Right renal cortex interstitium (tissue), 3 donors: ENCODE measurements at places on chromosomes 7 and 10. TPM values are rescaled to one million over a fixed set of nuclear protein-coding genes. Genes with fewer than 3 reads are reported as not detected.

- no peak for DNase-seq
These were observed 106.9 kb upstream of the FAM3C start for GRCh38 chr7:121503039-121503438.

DNA sequence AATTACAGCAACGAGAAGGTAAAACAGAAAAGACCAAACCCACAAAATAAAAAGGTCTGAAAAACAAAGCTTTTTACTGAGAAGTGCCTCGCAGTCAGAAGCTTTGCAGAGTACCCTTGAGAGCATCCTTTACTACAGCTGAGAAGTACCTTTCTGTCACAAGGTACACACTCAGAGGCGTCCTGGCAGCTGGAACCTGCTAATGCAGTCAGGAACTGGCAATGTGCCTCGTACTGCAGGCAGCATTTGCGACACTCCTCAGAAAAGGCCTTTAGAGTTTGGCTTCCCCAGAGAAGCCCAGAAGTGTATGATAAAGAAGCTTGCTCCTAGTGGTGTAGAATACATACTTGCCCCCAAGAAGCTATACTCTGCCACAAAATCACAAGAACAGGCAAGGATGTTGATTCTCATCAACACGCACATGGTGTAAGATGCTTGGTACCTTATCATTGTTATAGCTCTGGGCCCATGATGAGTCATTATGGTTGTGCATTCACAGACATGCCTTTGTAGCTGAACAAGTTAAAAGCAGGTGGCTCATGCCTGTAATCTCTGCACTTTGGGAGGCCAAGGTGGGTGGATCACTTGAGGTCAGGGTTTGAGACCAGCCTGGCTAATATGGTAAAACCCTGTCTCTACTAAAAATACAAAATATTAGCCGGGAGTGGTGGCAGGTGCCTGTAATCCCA is 2.0 kb upstream of the GTPBP4 start:
- no peak for DNase-seq

DNA sequence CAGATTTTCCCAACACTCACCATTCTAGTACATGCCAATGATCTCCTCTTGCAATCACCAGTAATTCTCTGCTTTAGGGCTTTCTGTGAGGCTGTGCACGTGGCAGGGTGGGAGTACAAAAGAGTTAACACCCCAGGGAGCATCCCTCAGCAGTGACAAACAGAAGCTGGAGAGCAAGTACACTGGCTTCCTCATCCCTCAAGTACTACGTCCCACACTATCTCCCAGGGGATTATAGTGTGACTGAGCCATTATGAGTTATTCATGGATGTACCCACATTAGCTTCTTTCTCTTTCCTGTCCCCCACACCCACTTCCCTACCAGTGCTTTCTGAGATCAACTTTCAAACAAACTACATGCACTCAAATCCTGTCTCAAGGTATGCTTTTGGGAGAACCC is 1216.5 kb upstream of the AUTS2 start:
- DNase-seq, result no peak

DNA sequence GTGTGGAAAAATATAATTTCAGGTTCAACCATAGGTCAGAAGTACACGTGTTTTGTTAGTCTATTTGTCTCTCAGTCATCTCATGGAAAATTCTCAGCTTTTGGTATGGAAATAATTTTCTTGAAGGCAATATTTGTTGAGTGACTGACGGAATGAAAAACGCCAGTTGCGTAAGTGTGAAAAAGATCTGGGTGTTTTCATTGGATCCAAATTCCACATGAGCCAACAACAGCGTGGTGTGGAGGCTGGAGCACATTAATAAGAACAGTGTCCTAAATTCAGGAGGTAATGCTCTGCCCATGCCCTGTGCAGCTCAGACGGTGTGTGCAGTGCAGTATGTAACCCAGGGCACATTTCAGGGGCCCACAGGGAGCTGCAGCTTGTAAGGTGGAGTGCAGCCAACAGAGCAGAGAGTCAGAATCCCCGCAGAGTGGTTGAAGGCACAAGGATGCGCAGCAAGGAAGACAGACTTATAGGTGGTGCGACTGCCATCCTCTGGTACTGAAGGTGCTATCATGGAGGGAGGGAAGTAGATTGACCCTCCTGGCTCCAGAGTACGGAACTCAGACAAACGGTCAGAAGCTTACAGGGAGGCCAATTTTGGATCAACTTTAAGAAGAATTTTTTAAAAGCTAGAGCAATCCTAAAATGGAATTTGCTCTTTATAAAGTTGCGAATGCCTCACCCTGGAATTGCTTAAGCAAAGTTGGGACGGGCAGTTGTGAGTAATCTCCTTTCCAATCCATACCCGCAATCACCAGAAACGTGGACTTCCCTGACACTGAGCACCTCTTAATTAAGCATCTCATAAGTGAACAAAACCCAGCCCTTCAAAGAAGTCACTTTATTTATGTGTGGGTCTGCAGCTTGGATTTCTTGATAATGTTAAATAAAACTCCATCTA is 38.0 kb downstream of the EGFR start:
- DNase-seq, result no peak

DNA sequence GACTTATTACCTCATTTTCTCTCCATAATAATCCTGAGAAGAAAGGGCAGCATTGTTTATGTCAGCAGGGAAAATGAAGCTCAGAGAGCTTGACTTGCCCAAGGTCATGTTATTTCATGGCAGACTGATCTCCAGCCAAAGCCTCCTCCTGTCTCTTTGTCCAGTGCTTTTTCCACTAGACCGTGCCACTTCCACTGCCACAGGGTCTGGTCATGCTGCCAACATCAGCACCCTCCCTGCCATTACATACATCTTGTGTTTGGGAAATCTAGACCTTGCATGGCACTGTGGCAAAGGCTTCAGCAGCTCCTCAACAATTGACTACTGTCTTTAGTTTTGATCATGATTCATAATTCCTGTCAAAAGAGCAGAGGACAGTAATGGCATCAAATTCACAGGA is 25.1 kb downstream of the NRCAM start:
- DNase-seq, result no peak

DNA sequence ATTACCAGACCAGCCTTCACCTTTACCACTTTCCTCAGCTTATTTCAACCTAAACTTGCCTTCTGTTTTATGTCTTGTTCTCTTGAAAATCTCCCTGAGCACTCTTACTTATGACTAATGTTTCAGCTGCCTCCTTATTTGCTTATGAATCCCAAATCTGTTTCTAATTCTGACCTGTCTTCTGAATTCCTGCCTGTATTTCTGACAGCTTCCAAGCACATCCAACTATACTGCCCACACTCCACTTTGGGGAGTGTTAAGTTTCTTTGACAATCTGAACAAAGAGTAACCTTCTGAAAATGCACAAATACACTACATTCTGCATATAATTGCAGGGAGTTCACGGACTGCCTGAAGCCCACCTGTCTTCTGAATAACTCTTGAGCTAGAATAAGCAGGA is 48.7 kb downstream of the ARMC3 start:
- DNase-seq, result no peak

GRCh38 chr10:109932968-109933367 is 9.7 kb upstream of the XPNPEP1 start:
- DNase-seq, result no peak

DNA sequence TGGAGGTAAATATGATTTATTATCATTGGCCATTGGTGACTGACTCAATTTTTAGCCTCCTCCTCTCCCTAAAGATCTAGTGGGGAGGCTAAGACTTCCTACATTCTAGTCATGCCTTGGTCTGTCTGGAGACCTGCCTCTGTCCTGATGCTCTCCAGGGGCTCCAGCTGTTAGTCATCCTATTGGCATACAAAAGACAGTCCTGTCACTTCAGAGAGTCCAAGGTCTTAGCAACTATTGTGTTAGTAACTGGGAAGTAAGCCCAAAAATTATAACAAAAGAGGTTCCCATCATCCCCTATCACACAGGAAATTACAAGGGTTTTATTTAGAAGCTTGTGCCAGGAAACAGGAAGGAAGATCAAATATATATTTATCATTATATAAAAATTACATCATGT is 400.6 kb upstream of the VSTM2A start:
- no peak for DNase-seq

GRCh38 chr10:55495555-55495954 is 694.5 kb upstream of the PCDH15 start:
- no peak for DNase-seq

GRCh38 chr7:1758859-1759521 is 88.9 kb downstream of the ELFN1 start:
- DNase-seq, result no peak

DNA sequence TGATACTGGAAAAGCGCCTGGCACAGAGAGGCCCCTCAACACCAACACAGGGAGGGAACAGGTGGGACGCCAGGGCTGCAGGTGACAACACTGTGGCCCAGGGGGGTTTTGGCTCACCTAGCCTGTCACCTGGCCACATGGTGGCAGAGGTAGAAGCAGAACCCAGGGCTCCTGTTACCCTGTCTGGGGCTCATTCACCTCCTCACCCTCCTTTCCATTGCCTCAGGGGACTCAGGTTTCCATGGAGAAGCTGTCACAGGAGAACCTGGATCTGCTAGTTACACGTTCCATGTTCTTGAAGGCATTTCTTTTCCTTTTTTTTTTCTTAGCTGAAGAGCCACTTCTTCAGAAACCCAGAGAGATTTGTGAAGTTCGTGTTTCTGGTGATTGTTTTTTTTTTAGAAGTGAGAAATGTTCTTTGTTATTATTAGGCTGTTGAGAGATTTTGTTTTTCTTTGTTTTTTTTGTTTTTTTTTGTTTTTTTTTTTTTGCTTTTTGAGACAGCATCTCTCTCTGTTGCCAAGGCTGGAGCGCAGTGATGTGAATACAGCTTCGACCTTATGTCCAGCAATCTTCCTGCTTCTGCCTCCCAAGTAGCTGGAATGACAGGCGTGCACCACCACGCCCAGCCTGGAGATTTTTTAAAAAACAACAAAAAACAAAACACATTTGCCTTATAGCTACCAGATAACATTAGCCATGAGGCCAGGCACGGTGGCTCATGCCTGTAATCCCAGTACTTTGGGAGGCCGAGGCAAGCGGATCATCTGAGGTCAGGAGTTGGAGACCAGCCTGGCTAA is 16.0 kb downstream of the DENND2A start:
- no peak for DNase-seq

PRF1 gene
- polyA plus RNA-seq, result 0.79 TPM

HOXA6 gene
- 18.7 TPM for polyA plus RNA-seq

MYOF gene
- polyA plus RNA-seq, result 32.8 TPM

MNX1 gene
- polyA plus RNA-seq, result 0.10 TPM

ADIRF gene
- 18.4 TPM for polyA plus RNA-seq
